DND-41 (cell line): ENCODE measurements at places on chromosomes 2 and 18.

- no peak for DNase-seq
Observed at GRCh38 chr2:28649481-28650265, 102.0 kb upstream of the PPP1CB start.

DNA sequence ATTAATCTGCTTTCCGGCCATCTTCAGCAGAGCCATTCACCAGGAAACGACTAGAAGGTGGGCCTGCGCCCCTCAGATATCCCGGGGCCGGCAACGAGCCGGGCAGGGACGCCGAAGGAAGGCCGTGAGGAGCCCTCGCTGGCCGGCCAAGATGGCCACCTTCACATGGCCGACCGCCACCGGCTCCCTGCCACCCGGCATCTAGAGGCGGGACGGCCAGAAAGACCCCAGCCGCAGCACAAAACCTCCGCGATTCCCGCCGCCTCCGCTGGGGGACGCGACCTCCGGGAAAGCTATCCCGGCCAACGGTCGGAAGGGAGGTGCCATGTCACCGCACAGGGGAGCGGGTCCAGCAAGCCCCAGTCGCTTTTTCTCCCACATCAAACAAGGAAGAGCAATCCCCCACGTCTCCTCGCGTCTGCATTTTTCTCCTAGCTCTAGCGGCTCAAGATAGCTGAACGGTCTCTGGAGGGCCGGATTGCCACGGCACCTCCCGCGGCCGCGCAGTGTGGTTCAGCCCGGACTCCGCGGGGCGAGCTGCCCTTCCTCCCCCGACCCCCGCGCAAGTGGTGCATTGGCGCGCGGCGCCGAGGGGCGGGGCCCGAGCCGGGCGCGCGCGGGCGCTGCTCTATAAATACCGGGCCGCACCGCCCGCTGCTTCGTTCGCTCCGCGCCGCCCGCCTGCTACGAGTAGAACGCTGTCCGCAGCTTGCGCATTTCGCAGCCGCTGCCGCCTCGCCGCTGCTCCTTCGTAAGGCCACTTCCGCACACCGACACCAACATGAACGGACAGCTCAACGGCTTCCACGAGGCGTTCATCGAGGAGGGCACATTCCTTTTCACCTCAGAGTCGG is at the start of gene MAT2A:
Gene MAT2A, plus strand, starts transcription at position 662 of the 854 bp plus-strand sequence. Its CDS starts 120 bp downstream, at position 782.
- DNase-seq, result peak; percentile 95

DNA sequence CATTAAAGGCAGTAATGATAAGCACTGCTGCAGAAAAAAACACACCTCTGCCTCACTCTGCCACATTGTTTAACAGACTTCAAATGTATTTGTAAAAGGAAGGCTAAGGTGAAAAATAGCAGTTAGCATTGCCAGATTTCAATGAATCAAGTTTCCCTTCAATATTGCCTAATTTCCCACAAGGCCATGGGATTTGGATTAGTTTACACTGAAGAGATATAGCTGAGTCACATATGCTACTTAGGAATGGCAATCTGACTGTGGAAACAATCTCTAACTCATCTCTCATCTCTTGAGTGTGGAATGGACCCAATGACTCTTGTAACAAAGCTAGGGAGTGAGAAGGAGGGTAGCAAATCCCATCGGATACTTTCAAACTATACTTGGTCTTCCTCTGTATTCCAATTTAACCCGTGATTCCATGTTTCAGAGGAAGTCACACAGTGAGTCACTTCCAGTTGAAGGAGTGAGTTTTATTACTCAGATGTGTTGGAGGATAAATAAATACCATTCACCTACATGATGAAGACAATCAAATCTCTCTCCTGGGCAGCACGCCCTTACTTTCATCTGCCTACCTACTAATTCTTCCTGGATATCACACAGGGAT is 5.1 kb downstream of the B4GALT6 start:
- DNase-seq, result no peak

- no peak for DNase-seq
Observed at GRCh38 chr18:25057491-25058050, 294.4 kb downstream of the ZNF521 start.

DNA sequence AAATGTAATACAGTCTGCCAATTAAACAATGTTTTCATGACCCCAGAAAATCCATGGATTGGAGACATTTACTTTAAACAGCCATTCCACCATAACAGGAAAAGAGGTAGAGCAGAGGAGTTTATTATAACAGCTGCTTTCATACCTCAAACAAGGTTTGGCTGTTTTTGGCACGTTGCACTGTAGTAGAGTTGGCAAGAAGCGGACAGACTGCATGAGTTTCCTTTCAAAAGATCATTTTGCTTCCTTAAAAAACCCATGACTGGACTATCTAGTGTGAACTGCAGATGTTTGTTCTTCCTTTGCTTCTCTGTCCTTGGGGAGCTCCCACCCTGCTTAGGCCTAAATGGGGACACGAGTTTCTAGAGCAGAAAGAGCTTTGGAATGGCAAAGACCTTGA is 108.5 kb upstream of the THOC1 start:
- DNase-seq, result no peak

GRCh38 chr18:2914185-2914880 is 67.5 kb downstream of the EMILIN2 start:
- DNase-seq, result no peak

DNA sequence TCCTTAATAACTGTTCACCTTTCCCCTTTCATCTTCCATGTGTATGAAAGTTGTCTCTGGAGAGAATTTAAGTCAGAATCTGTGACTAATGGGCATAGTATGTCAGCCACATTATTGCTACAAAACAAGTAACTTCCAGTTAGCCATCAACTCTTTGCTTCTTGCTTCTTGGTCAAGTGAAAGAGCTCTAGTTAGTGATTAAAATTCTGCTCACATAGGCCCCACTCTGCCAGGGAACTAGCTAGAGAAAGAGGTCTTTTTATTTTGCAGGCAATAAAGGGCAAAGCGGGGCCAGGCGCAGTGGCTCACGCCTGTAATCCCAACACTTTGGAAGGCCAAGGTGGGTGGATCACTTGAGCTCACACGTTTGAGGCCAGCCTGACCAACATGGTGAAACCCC is 64.6 kb downstream of the COLEC12 start:
- DNase-seq, result no peak

DNA sequence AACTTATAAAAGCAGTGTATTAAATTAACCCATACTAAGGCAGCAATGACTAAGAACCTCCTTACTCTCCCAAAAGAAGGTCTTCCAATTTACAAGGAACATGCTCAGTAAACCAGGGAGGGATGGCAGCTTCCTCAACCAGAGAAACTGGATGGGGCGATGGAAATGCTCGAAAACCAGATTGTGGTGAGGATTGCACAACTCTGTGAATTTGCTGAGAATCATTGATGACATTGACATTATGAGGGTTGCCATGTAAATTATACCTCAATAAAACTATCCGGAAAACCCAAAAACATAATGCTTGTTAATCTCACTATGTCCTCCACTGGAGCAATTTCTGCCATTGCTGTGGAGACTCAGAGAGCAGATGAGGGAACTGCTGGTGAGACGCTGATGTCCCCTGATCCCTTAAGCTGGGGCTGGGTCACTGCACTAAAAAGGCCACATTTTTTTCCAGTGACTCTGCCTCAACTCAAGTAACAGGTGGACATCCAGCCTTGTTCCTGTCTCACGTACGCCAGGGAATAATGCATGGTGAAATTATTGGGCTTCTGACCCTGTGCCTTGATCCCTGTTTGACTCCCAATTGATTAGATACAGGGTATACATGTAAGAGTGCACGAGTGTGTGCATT is 288.3 kb downstream of the CYP26B1 start:
- DNase-seq, result no peak

- DNase-seq, result no peak
Observed at GRCh38 chr2:205133544-205133943, 548.8 kb upstream of the NRP2 start.

DNA sequence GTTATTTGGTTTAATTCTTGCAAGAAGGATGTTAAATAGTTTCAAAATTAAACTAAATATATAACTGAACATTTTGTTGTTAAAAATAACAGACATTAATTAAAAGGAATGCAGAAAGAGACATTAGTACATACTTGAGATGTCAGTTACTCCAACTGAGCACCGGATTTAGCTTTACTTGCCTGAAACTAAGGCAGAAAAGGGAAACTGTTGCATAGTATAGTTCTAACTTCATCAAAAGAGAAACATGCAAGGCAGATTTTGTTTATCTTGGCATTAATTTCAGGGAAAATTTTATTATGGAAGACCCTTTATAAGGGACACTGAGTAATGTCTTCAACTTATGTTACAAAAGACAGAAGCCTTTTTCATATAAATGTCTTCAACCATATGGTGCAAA is 218.3 kb downstream of the STK39 start:
- DNase-seq, result no peak

- DNase-seq, result no peak
Observed at GRCh38 chr2:102063487-102063911, 71.7 kb downstream of the IL1R2 start.

GRCh38 chr2:64105670-64106461 is 38.4 kb downstream of the PELI1 start:
- no peak for DNase-seq

GRCh38 chr18:8794156-8794933 is 89.0 kb downstream of the MTCL1 start:
- no peak for DNase-seq

DNA sequence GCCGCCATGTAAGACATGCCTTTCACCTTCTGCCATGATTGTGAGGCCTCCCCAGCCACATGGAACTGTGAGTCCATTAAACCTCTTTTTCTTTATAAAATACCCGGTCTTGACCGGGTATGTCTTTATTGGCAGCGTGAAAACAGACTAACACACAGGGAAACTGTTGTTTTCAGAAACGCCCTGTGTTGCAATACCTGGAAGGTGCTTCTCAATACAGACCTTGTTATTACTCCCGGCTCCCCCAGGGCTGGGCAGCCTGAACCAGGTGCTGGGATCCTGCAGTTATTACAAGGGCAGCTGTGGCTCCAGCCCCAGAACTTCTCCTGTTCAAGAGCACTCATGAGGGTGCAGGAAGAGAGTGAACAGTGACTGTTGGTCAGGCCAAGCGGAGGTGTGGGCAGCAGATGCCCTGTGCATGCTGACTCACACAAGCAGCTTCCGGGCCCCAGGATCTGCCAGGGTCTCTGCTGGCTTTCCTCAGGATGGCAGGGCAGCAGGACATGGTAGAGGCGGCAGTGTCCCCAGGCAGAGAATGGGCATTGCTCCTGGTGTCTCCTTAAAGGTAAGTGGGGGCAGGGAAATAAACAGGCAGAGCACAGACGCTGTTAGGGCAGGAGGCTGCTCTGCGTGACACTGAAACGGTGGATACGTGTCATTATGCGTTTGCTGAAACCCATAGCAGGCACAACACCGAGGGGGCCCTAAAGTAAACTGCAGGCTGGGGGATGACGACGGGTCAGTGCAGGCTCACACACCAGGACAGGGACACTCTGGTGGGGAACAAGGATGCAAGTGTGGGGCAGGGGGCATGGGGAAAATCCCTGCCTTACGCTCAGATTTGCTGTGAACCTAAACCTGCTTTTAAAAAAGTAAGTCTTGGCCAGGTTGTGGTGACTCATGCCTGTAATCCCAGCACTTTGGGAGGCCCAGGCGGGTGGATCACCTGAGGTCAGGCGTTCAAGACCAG is 89.1 kb downstream of the NDUFA10 start:
- DNase-seq, result no peak

GRCh38 chr2:144619760-144620159 is 99.8 kb upstream of the ZEB2 start:
- DNase-seq, result no peak

DNA sequence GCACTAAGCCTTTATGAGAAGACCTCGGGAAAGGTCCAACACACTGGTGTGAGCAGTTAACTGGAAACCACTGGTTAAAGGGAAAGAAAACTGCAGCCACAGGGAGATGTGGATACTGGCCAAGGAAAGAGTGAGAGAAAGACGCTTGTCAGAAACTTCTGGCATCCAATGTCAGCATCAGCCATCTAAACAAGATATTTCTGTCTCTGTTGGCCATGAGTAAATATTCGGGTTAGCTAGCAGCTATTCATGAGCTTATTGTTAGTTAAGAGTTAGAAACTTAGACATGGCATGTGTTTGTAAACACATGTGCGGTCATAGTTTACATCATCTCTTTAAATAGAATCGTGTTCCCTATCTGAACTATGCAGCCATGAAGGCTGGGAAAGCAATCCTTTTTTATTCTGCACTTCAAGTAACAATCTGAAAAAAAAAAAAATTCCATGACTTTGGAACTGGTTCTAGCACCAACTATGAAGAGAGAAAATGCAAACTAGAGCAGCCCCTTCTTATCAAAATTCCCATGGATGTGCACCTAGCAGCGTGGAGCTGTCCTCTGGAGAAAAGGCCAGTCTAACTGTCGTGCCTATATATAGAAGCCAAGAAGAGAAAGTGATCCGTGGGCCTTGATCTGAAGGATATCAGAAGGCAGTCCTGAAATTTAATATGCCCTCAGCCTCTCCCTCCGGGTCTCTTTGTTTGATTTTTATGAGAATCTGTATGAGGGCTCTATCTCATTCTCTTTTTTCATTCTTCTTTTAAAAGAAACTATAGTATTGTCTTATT is 84.0 kb upstream of the RFX8 start:
- no peak for DNase-seq

DNA sequence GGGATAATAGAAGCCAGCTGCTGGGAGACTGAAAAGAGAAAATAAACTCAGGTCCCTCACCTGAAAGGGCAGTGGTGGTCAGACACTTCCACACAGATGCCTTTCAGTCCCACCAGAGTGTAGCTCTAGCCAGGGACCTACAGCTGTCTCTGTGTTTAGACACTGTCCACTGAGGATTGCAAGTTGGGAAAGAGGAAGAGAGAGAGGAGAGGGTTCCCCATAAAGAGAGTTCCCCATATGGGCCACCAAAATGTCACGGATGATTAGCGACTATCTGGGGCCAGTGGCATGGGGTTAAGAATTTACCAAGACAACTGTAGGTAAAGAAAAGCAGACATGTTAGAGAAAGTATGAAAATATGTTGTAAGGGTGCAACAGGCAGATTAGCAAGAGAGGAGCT is 36.7 kb upstream of the SKA1 start:
- DNase-seq, result no peak

- no peak for DNase-seq
Observed at GRCh38 chr18:42559069-42559690, 556.3 kb downstream of the RIT2 start.

DNA sequence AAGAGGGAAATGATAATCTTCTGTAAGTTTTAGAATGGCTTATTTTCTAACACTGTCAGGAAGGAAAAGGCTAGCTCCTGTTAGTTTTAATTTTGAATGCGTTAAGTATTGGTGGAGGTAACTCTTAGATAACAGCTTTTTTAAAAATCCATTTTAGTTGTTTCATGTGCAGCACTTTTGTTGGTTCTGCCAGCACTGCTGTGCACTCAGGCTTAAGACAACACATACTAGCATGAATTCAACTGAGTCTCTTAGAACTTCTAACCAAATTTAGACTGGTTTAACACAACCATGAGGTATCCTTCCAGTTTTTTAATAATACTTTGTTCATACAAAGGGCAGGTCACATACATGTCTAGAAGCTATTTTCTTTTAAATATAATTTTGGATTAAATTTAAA is 42.4 kb downstream of the ACVR1 start:
- DNase-seq, result no peak

- no peak for DNase-seq
Observed at GRCh38 chr2:148391324-148391723, 253.2 kb upstream of the EPC2 start.
